ENCODE measurements at places on chromosomes 5 and 9.

DNA sequence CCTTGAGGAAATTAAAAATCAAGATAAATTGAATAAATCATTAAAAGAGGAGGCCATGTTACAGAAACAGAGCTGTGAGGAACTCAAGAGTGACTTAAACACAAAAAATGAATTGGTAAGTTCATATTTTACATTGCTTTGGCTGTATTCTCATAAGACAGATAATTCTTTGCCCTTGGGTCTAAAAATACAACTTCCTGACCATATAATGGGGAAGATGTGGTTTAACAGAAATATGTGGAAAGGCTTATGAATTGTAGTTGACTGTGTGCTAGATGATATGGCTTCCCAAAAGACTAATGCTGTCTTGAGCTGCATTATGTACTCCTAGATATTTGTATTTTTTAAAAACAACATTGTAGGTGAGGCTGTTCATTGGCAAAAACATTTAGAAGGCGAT is 33.1 kb downstream of the CNTRL start:
- no peak for DNase-seq

DNA sequence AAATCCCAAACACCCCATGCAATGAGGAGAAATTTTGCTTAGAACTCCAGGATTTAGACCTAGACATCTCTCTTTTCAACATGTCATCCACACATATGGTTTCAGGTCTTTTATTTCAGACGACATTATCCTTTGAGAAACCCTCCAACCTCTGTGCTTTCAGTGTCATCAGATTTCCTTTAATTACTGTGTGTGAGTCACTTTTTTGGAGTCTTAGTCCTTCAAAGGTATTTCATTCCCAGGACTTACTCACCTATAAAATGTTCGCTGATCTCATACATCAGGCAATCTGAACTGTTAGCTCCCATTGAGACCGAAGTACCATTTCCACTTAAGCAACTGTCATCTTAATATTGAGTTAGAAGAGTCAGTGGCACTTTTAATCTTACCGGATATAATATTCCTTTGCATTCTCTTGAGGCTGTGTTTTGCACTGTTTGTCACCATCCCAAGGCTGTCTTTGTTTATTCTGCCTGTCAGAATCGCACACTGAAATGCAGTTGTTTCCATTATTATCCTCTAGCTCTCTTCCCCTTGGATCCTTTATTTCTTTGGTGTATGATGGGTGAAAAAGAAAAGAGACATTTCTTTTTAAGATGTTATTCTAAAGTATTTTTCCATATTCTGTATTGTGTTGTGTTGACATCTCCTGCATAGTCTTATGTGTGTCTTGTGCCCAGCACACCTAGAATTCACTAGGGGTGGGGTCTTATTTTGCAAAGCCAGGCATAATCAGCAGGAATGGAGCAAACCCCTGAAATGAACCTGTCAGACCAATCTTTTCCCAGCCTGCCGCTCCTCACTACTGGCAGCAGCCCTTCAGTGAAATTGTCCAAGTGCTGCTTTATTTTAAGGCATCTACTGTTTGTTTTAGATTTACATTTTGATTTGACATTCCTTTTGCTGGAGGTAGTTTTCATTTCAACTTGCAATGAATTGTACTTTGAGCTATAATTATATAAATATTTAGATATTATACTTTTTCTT is 155.4 kb downstream of the PAM start:
- no peak for DNase-seq

- no peak for DNase-seq
Observed at GRCh38 chr5:60698336-60698735, 1.6 kb downstream of the DEPDC1B start.

DNA sequence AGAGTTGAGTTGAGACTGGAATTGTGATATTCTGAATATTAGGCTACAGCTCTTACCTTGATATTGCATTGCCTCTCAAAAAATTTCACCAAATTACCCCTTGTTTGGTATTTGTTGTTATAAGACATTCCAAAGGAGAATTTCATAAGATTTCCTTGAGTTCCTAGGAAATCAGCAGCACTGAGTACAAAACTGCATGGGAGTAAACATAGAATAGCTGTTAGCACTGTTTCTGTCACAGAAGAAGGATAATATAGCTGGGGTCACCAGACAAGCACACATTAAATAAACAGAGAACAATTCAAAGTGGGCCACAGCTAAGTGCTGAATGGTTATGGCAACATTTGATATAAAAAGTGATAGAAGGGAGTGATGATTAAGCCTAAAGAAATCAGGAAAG is 724.3 kb downstream of the PRELID2 start:
- no peak for DNase-seq

- DNase-seq: peak; percentile 95
Observed at GRCh38 chr5:88268385-88269184, at the start of gene TMEM161B. Gene TMEM161B (minus strand): TSS chr5:88268845. CDS start chr5:88268723, 122 bp downstream.

GRCh38 chr9:137302118-137302448 is at the start of gene NRARP:
Gene NRARP (minus strand): TSS chr9:137302271. CDS start chr9:137301928, 343 bp downstream.
- peak; percentile 82 for DNase-seq

DNA sequence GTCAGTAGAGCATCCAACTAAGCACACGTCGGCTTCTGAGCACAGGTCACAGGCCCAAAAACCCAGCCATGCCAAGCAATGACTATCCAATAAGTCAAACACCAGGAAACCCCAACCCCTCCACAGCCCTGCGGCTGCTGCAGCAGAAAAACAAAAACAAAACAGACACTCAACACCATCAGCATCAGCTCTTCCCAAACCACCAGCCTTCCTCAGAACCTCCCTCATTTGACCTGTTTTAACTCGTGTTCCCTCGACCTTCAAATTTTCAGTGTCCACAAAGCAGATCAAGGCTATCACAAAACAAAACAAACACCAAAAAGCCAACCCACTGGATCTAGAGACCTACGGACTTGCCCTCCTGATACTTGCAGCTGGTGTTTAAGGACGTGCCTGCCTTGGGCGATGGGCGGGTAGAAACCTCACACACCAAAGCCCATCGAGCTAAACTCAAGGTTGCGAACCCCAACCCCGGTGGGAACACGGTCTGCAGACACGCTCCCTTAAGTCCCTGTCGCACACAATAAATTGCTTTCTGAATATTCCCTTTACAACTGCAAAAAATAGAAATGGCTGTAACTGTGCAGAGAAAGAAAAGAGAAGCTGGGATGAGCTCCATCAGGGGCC is 247.1 kb upstream of the ANKRD55 start:
- no peak for DNase-seq

- no peak for DNase-seq
Observed at GRCh38 chr9:87991151-87991870, 17.0 kb upstream of the CDK20 start.

DNA sequence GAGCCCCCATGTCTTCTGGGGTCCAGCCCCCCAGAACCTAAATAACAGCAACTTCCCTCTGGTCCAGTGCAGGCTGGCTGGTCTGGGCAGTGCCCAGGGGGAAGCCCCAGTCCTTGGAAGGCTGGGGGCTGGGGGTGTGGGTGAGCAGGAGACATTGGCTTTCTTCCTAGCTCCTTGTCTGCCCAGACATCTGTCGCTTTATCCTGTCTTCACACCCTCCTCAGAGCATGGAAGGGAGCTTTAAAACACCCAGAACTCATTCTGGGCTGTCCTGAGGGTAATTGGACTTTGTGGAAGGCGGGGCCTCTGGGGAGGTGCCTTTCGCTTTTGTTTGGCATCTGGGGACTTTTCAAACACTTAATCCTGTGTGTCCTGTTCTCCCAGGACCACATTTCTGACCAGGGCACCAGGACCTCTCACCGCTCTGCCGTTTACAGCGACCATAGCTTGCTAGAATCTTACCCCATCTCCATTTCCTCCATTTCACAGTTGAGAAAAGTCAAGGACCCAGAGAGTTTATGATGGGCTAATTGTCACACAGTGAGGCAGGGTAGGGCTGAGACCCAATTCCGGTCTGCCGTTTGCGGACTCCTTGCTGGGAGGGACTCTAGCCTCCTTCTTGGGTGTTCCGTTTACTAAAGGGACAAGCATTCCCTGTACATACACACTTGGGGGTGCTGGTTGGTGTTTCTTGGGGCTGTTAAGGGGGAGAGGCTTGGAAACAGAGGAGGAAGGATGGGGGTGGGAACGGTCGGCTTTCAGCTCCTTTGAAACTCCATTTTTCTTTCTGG is 1.1 kb downstream of the GSN start:
- no peak for DNase-seq

DNA sequence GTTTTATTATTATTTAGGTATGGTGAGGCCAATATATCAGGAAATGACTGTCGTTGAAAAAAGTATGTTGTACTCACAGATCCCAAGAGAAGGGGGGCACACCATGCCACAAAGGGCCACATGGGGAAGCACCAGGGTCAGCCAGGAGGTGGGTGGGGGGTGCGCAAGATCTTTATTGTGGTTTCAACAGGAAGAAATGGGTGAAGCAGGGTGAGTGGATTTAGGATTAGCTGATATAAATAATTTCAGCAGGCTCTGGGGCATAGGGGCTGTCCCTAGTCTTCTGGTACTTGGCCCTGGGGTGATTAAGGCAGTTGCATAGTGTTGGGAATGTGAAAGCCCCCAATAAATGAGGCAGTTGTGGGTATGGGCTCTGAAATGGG is 8.6 kb downstream of the PDCD1LG2 start:
- DNase-seq: no peak

- DNase-seq: no peak
Observed at GRCh38 chr9:133227242-133227860, 18.3 kb upstream of the OBP2B start.

GRCh38 chr5:165015547-165015946 is 1510.1 kb downstream of the MAT2B start:
- no peak for DNase-seq

DNA sequence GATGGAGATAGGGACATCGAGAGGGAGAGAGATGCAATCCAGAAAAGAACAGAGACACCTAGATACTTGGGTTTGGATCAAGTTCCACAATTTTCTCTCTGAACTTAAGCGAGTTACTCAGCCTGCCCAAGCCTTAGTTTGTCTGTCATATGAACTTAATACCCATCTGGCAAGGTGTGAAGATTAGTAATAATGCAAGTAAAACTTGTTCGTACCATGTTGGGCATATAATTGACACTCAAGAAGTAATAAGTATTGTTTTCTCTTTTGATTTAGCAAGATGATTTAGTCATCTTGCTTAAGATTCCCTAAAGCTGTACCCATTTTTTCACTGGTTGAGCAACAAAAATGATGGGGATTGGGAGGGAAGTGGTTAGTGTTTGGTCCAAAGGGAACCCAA is 7.5 kb downstream of the RABGAP1 start:
- no peak for DNase-seq

DNA sequence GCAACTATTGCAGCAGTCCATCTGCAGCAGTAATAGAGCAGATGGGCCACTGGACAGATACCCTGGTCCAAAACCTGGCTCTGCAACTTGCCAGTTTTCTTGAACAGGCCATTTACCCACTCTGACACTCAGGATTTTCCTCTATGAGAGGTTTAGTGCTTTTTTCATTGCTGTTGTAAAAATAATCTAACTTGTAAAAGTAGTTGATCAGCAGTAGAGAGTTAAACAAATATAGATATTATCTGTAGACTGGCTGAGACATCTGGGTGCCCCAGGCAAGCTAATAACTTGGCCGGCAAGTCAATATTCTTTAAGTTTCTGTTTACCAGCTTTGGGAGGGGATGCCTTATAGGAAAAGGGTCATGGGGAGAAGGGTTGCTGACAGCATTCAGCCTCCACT is 4.1 kb downstream of the DAPK1 start:
- no peak for DNase-seq

DNA sequence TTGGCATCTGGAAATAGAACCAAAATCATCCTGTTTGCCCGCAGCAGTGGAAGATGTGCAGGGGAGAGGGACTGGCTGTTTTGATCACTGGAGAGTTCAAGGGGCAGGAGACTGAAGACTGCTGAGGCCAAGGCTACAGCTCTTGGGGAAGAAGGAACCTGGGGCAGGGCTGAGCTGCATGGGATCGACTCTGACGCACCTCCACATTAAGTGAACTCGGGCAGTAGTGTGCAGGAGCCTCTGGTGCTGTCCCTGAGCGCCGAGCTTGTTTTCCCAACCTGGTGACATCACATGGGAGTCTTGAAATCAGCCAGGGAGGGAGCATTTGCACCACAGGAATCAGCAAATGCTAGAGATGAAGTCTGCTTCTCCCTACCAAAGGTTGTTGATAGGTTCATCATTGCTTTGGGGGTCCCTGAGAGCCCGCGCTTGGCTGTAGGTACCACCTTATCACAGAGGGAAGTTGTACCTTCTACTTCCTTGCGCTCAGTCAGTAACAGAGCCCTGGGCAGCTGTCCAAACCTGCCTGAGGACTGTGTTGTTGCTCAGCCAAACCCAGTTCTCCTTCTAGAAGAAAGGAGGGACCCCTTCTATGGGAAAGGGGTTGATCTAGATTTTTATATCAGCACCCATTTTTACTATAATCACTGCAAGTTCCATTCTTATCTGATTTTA is 52.3 kb upstream of the CTSL start:
- DNase-seq: no peak

Data from SK-N-DZ (cell line).